ENCODE measurements at places on chromosomes 16 and 17. TPM values are rescaled to one million over a fixed set of nuclear protein-coding genes. Genes with fewer than 3 reads are reported as not detected.

Gene LRRC75A
- total RNA-seq = 22.9 TPM

- DNase-seq = no peak
Observed at GRCh38 chr17:7806587-7806986, 27.4 kb upstream of the KDM6B start.

DNA sequence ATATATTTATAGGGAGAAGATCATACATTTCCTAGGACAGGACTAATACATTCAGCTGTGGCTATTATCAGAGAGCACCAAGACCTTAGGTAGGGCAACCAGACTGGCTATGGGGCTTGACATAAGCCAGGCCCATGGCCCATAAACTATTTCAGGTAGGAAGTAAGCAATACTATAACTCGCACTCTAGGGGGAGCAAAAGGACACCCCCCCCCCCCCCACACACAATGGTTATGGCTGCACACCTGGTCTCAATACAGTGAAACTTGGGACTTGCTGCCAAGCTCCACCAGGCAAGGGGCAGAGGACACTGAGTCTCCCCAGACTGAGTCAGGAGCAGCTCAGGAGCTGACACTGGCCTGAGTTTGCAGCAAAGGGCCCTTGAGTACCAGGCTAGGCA is 348.9 kb upstream of the ASIC2 start:
- no peak for DNase-seq

- no peak for DNase-seq
Observed at GRCh38 chr17:82045936-82046484, 5.6 kb downstream of the RFNG start.

DNA sequence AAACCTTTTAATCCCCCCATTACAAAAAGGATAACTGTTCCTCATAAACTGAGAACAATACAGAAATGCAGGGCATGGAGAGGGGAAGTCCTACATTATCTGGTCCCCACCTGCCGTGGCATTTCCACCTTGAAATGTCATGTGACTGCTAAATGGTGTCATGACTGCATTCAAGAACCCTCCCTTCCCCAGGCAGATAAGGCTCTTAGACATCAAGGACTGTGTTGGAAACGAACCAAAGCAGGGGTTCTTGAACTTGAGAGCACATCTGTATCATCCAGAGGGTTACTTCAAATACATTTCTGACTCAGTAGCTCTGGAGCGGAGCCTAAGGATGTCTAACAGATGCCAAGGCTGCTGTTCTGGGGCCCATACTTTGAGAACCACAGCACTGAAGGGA is 18.4 kb downstream of the CMTM3 start:
- DNase-seq = no peak

Gene CPNE2
- total RNA-seq = 14.0 TPM

Gene TUBB3
- 163 TPM for total RNA-seq

- DNase-seq = no peak
Observed at GRCh38 chr17:8710813-8711212, 33.8 kb downstream of the CCDC42 start.

Gene KRTAP4-1
- total RNA-seq = not detected

DNA sequence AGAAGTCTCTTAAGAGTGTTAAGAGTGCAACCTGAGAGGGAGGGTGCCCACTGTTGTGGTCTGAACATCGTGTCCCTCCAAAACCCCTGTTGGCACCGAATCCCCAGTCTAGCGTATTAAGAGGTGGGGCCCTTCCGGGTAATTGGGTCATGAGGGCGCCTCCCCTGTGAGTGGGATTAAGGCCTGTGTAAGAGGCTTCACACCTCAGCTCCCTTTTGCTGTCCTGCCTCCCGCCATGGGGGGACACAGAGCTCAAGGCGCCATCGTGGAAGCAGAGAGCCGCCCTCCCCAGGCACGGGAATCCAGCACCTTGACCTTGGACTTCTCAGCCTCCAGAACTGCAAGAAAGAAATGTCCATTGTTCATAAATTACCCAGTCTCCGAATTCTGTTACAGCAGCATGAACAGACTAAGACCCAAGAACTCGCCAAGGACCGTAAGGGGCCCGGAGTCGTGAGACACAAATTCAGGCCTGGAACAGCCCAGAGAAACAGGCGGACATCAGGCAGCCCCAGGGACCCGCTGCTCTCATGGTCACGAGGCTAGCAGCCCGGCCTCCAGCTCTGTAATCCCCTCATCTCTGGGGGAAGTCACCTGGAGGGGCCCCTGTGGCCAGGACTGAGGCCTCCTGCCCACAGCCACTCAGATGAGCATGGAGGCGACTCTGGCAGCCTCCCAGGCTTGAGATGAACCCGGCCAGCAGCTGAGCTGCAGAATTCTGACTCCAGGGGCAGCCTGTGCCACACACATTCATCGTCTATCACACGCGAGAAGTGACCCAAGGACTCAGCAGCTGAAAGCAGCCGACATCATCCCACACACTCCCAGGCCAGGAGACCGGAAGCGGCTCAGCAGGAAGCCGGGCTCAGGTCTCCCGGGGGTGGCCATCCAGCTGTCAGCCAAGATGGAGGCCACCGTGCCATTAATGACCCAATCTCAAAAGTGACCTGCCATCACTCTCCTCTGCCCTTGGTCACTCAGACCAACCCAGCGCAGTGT is 12.8 kb upstream of the CHMP6 start:
- no peak for DNase-seq

DNA sequence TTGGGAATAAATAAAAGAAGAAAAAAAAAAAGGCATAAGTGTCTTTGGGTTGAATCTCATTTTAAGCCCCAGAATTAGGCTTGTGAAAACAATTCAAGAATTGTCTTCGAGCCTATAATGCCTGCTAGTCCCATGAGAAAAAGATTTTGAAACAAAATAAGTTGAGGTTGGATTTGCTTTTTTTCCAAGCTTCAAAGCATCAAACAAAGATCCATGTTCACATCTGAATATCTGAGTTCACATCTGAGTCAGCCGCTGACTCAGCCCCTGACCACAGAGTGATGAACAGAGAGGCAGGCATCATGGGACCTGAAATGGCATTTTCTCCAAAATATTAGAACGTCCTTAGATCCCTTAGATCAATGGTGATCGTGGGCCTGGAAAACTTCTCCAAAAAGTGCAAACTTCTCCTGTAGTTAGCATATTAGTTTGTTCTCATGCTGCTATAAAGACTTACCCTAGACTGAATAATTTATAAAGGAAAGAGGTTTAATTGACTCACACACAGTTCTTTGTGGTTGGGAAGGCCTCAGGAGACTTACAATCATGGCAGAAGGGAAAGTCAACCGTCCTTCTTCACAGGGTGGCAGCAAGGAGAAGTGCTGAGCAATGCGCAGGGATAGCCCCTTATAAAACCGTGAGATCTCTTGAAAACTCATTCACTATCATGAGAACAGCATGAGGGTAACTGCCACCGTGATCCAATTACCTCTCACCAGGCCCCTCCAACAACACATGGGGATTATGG is 294.6 kb upstream of the HSBP1 start:
- DNase-seq = no peak

DNA sequence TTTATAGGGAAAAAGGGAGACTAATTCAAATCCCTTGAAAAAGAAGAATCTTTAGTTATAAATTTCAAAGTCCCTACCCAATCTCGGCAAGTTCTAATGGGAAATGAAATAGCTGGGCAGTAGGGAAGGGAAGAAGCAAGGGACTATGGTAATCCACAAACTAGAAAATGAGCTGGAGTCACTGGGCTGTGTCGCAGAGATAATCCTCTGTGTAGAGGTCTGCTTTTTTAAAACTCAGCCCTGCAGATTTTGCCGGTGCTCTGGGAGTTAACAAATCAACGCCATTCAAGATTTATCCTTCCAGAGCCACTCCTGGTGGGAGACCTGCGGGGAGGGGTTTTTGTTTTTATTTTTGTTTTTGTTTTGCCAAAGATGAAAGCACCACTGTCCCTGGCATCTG is 20.8 kb downstream of the SNX11 start:
- no peak for DNase-seq

GRCh38 chr16:88387941-88388627 is 5.3 kb downstream of the ZNF469 start:
- DNase-seq = no peak

DNA sequence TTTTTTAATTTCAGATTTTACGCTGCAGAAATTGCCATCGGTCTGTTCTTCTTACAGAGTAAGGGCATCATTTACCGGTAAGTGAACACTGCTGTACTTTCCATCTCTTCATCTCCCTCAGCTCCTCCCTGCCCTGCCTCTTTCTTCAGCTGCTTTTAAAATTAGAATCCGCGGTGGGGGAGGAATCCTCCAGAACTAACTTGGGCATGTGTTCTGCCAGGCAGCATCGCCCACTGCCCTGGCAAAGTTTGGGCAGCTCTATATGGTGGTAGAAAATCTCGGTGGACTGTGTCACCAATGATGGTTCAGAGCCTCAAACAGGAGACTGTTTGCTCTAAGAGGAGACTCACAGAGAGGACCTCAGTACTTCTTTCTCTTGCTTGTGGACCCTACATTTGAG is 81.6 kb upstream of the CACNG3 start:
- no peak for DNase-seq

Gene C16orf89
- total RNA-seq = 1.4 TPM

DNA sequence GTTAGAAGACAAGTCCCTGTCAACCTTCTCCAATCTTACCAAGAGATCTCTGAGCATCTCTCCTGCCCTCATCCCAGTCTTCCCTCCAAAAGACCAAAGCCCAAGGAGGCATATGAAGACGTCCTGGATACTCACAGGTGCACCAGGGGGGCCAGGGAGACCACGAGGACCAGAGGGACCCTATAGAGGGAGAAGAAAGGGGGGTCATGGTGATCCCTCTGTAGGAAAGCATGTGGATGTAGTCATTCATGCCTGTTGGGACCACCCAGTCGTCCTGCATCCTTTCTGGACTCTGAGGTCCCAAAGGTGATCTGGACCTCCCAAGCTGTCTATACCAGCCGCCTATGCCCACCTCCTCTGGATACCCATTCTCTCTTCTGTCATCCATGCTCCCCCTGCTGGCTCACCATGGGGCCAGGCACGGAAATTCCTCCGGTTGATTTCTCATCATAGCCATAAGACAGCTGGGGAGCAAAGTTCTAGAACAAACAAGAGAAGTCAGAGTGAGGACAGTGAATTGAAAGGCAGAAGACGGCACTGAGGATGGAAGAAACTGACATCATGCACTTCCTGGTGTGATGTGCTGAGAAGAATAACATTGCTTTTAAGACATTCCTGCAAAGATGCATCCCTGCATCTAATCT is 3.3 kb downstream of the COL1A1 start:
- DNase-seq = peak; percentile 64

DNA sequence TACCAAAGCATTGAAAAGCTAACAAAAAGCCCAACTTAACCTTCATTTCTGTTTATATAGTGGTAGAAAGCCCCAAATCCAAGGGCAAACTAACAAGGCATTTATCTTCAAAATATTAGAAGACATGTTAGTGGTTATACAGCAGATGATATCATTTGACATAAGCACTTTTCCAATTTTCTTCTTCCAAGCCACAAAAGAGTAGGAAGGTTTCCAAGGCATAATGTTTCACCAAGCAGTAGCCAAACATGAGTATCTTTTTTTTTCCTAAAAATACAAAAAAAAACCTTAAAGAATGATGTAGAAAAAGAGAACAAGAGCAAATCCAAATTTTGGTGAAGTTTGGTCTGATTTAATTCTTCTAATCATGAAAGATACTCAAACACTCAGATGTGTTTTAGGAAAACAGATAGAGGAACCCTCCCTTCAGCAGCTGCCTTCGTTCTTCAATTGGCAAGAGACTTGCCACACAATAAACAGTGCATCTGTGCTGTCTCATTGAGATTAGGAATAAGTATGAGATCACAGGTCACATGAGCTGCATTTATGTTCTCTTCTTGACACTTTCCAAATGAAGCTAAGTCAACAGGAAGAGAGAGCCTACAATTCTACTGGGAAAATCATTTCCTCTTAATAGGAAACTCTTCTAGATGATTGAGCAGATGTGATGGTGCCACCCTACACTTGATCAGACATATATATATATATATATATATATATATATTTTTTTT is 106.7 kb downstream of the TTC19 start:
- no peak for DNase-seq

DNA sequence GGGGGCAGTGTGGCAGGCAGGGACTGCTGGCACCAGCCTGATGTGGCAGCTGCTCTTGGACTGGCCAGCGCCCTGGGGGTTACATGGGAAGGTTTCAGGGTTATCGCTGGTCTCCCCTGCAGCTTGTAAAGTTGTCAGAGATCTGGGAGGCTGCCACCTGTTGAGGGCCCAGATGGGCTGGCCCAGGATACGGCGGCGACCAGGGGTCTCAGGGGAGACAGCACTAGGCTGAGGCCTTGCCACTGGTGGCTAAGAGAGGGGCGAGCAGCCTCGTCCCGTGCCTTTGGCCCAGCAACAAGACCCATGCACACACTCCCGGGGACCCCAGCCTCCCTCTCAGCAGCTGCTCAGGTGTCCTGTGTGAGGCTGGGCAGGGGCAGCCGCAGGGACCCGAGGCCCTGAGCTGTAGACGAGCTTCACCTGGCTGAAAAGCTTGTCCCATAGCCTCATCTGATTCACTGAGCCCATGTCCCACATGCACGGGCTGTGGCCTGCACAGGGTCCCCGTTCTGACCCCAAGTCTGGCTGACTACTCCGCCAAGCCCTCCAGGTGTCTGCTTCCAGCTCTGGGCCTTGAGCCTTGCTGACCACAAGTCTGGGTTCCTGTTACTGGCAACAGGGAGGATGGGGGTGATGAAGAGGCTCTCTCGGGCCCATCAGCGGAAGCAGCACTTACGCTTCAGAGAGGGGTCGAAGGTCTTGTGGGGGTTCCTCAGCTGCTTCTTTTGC is 6.2 kb downstream of the DUS1L start:
- DNase-seq = no peak

DNA sequence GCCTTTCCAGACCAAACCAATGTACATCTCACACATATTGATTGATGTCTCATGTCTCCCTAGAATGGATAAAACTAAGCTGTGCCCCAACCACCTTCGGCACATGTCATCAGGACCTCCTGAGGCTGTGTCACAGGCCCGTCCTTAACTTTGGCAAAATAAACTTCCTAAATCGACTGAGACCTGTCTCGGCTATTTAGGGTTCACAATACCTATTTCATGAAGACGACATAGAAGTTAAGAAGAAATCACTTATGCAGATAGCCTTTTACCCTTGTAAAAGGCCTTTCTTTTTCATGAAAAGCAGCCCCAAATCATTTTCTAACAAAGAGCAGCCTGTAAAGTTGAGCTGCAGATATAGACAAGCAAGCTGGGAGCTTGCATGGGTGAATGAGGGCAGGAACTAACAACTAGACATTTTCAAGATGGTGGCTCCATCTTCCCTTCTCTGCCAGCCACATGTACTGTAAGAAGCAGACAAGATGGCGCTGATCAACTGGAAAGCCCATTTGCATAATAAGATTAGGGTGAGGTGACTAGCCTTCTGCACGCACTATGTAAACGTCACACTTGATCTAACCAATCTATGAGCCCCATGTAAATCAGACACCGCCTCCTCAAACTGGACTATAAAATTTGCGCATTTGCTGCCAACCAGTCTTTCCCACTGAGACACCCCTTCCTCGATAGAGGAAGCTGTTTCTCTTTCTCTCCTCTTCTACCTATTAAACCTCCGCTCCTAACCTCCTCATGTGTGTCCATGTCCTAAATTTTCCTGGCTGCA is 4.7 kb upstream of the KDM8 start:
- no peak for DNase-seq

Measured in WTC11 (cell line).